ENCODE measurements at places on chromosomes 12 and 14. TPM values are rescaled to one million over a fixed set of nuclear protein-coding genes. Genes with fewer than 3 reads are reported as not detected.

- no peak for DNase-seq
Observed at GRCh38 chr14:80584744-80585505, 356.6 kb downstream of the CEP128 start.

Gene HPD
- total RNA-seq = not detected

GRCh38 chr14:47619392-47619791 lies 56.0 kb downstream of the MDGA2 start:
- no peak for DNase-seq

Gene NAB2
- 17.2 TPM for total RNA-seq

- no peak for DNase-seq
Observed at GRCh38 chr12:111451649-111452129, 46.0 kb downstream of the SH2B3 start.

GRCh38 chr12:38711054-38711453 lies 194.3 kb downstream of the CPNE8 start:
- no peak for DNase-seq

GRCh38 chr12:52699373-52699772 lies 4.0 kb downstream of the KRT77 start:
- no peak for DNase-seq

GRCh38 chr12:90925562-90925961 lies 29.4 kb downstream of the CCER1 start:
- DNase-seq = no peak

- DNase-seq = peak; percentile 56
Observed at GRCh38 chr14:22819151-22819988, 4.1 kb upstream of the SLC7A7 start.

GRCh38 chr12:104243551-104243950 lies 28.0 kb downstream of the TXNRD1 start:
- no peak for DNase-seq

Gene ART4
- total RNA-seq = 0.29 TPM

DNA sequence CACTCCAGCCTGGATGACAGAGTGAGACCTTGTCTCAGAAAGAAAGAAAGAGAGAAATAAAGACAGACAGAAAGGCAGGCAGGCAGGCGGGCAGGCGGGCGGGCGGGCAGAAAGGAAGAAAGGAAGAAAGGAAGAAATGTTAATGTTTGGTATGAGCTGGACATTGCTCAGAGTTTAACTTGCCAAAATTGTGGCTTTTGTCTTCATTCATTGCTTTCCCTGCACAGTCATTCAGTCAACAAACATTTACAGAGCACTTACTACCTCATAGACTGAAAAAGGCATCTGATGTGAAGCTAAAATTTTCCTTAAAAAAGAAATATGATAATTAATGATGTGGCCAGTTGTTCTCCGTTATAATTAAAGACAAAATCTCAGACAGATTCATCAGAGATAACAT lies 247.1 kb downstream of the SPTSSA start:
- DNase-seq = no peak

Gene C12orf50
- total RNA-seq = not detected

GRCh38 chr12:104504146-104504545 lies 47.4 kb downstream of the CHST11 start:
- no peak for DNase-seq

DNA sequence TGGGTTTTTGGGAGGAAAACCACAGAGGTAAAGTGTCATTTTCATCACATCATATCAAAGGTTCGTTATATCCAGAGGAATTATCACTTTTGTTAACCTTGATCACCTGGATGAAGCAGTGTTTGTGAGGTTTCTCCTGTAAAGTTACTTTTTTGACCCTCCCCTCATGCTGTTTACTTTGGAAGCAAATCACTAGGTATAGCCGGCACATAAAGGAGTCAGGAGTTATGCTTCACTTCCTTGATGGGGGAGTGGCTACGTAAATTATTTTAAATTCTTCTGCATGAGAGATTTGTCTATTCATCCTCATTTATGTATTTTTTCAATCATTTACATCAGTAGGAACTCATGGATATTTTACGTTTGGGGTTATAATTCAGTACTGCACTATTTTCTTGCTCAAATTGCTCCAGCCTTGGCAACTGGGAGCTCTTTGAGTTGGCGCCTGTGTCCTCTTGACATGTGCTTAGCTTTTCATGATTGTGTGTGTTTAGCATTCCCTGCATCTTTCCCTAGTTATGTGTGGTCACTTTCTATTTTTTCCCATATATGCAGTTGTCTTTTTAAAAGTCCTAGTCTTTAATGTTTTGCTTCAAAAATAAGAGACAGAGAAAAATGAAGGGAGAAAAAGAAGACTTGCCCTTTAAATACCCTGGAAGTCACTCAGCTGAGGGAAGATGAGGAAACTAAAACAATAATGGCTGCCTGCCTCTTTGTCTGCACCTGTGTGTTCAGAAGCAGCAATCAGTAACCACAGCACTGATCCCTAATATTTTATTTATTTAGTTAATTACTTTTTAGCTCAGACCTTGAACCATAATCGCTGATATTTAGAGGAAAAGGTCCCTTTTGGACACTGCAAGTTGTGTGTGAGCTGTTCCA lies 62.1 kb downstream of the ZNF641 start:
- DNase-seq = no peak

- no peak for DNase-seq
Observed at GRCh38 chr12:7439579-7440505, 4.1 kb downstream of the CD163L1 start.

Gene DDX23
- total RNA-seq = 62.1 TPM

DNA sequence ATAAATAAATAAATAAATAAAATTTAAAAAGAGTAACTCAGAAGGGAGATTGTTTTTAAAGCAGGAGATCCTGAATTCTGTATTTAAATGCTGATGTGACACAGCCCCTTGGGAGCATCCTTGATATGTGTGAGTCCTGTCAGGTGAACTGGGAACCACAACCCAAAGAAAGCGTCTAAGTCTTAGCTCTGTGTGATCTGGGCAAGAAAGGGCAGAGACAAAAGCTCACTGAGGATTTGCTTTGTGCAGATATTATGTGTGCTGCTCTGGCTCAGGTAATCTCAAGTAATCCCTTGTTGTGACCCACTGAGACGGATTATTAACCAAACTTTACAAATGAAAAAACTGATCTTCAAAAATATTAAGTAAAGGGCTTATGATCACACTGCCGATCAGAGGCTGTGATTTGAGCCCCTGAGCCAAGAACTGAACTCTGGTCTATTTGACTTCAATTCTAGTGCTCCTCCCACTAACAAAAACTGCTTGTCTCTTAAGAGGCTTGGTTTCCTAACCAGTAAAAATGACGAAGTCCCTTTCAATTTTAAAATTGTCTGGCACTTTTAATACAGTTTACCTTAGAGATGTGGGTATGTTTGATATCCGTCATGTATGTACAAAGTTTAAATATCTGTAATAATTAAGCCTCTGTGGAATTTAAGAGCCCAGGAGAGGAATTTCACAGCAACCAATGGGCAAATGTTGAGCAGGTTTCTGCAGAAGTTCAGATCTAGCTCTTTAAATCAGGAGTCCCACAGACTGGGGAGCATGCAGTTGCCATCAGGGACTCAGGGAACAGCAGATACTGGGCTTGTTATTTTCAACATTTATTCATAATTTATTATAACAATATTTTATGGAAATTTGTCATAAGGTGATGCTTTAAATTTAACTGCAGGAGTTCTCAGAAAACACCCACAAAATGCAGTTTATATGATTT lies 46.1 kb downstream of the CPM start:
- DNase-seq = no peak

- no peak for DNase-seq
Observed at GRCh38 chr12:108582978-108583770, 14.7 kb downstream of the TMEM119 start.

DNA sequence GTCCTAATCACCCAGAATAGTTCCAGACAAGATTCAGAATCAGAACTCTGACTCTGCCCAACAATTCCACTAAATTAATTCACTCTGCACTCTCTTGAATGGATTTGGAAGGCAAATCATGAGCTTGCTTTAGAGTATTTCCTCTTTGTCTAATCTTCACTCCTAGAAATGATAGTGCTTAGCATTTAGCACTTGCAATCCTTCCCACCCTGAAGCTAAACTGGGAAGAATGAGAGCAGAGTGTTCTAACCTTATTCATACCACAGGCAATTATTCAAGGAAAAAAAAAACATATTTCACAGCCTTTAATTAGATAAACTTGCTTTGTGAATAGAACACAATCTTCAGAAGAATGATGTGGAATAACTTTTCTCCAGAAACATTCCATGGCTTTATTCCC lies 264.6 kb downstream of the PAWR start:
- DNase-seq = no peak

- DNase-seq = no peak
Observed at GRCh38 chr12:100329800-100330199, 27.1 kb upstream of the SLC17A8 start.

DNA sequence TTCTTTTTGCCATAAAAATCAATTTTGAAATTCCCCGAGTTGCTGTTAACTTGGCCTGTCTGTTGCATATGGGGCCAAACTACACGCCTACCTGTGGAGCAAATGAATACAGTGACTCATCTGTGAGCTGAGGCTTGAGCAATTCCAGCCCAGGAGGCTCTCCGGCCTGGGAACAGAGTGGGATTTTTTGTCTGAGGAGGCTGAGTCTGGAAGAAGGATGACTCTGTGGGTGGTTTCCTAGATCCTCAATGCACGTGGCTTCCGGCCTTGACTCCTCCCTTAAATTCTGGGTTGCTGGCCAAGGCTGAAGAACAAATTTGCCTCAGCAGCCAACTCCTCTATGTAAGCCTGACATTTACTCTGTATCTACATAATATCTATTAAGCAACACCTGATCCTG lies 124.1 kb downstream of the SSPN start:
- no peak for DNase-seq

GRCh38 chr12:113232089-113232839 lies 11.0 kb downstream of the TPCN1 start:
- no peak for DNase-seq

DNA sequence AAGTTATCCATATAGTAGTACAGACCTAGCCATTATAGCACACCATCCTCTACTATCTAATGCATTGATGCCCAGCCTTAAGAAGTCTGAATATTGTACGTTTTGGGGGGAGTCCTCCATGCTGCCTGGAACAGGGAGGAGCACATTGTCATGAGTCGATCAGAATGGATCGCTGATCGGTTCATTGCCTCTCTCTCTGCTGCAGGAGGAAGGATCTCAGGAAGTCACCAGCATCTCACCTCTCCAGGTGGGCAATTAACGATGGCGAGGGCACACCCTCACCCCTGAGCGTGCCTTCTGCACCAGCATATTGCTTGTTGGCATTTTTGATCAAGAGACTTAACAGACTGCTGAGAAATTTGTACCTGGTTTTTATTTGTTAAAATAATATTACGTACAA lies 11.5 kb downstream of the CCND2 start:
- no peak for DNase-seq

Gene CACNA1C
- 0.47 TPM for total RNA-seq

DNA sequence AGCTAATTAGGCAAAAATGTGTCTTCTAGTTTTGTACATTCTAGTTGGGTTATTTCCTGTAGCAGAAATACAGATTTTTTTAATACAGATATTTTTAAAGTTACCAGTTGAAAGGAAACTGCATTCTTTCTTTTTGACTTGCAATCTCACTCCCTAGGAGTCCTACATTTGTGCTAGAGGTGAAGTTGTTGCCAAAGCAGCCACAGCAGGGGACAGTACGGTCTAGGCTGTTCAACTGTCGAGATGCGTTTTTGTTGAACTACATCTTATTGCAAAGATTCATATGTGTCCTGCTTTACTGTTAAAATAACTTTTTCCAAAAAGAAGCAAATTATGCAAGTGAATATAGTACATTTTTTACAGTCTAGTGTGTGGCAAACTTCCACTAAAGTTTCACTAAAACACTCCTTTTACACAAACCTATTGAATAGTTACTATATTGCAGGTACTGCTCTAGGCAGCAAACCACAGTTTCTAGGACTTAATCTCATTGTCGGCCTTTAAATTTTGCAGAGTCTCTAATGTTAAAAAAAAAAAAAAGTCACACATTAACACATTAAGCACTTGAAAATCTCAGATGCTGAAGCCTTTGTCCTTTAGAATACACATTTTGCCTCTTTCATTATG lies 30.2 kb upstream of the SRGAP1 start:
- DNase-seq = no peak

GRCh38 chr12:74491374-74491773 lies 46.3 kb upstream of the ATXN7L3B start:
- no peak for DNase-seq

- no peak for DNase-seq
Observed at GRCh38 chr14:58884442-58884841, 246.7 kb downstream of the DACT1 start.

DNA sequence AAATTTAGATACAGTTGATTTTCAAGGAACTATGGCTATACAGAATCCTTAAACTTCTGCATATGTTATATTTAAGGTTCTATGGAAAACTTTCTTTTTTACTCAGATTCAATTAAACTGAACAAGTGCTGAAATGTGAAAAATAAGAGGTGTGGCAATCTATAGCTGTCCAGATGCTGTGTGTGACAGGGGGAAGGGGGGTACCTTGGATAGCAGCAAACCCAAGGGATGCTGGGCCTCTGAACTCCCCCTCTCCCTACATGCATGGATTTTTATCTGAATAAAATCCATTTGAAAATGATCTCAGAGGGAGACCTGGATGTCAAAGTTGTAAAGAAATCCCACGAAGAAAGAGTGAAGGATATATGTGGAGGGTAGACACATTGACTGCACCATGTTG lies 82.8 kb upstream of the CCDC198 start:
- DNase-seq = no peak

DNA sequence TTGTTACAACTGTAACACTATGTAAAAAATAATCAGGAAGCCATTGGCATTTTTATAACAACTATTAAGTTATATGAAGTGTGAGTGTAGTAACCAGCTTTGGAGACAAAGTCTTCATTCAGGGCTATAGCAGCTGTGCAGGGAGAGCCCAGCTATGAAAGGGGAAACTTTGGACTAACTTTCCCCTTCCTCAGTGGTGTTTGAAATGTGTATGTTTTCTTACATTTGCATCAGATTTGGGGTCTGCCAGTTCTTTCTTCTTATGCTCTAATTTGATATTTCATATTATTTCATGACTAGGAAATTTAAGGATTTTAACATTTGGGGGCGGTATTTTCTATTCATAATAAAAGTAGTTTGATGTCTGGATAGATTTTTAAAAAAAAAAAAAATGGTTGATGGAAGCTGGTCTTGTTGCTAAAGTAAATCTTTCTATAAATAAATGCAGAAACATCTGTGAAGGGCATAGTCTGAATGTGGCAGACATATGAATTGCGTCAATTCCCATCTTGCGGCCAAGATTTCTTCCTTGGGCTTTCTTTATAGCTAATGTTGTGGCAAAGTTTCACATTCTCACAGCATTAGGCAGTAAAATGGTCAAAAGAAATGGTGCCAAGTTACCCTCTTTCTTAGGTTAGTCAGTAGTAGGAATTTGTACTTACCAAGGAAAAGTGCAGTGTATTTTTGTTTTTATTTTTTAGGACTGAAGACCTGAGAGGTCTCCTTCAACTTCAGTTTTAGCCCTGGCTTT lies 35.6 kb downstream of the RASSF8 start:
- no peak for DNase-seq

Gene NPFF
- not detected for total RNA-seq

DNA sequence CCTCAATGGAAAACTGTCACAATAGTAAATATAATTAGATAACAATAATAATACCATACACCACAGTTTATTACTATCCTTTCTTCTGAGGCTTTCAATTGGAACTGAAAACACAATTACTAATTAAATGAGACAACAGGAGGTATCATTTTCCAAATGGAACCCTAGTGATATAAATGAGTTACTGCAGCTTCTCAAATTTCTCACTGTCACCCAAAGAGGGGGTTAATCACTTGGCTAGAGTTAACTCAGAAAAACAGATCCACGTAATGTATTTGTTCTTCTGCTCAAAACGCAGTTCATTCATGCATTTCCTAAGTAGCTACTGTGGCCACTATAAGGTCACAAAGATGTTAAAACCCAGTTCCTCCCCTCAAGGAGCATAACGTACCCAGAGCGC lies 120.9 kb upstream of the FOXN3 start:
- DNase-seq = no peak
